Upper lobe of left lung (tissue), 6 donors: ENCODE measurements at places on chromosomes 12 and 14. TPM values are rescaled to one million over a fixed set of nuclear protein-coding genes. Genes with fewer than 3 reads are reported as not detected.

The ADCK1 gene
- 10.8 TPM for total RNA-seq

The ART4 gene
- 5.3 TPM for total RNA-seq

The NGB gene
- 0.30 TPM for total RNA-seq

The BTG1 gene
- 49.7 TPM for total RNA-seq

The TROAP gene
- not detected for total RNA-seq

The AMN gene
- 14.9 TPM for total RNA-seq

The GPR132 gene
- total RNA-seq, result 7.3 TPM

GRCh38 chr14:54200726-54201125, 196.1 kb upstream of the CDKN3 start:
- no peak for DNase-seq

DNA sequence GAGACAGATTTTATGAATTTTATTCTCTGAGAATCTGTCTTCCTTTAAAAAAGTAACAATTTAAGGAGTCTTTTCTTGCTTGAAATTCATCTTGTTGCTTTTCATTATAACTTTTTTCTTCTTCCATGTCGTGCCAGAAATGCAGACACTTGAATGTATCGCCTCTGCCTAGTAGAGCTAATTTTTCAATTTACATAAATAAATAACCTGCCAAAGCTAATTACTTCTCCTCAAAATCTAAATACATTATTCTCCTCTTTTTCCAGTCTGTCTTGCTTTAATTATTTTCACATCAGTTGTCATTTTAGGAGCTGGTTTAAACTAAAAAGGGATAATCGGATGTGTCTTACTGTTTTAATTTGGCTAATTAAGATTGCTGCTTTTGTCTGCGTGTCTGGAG, 711.1 kb upstream of the SEL1L start:
- no peak for DNase-seq

DNA sequence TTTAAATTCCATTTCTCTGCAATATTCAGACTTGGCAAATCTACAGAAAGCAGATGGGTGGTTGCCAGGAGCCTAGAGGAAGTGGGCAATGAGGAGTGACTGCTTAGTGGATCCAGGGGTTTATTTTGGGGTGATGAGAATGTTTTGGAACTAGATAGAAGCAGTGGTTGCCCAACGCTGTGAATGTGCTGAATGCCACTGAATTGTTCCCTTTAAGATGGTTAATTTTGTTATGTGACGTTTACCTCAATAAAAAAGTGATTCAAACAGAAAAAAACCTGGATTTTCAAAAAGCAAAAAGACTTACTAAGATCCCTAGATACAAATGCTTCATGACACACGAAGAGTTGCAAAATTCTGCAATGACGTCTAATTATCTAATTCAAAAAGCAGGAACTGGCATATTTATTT, 34.2 kb downstream of the DAO start:
- DNase-seq, result no peak

- no peak for DNase-seq
Observed at GRCh38 chr14:50599700-50600444, 39.9 kb downstream of the ATL1 start.

DNA sequence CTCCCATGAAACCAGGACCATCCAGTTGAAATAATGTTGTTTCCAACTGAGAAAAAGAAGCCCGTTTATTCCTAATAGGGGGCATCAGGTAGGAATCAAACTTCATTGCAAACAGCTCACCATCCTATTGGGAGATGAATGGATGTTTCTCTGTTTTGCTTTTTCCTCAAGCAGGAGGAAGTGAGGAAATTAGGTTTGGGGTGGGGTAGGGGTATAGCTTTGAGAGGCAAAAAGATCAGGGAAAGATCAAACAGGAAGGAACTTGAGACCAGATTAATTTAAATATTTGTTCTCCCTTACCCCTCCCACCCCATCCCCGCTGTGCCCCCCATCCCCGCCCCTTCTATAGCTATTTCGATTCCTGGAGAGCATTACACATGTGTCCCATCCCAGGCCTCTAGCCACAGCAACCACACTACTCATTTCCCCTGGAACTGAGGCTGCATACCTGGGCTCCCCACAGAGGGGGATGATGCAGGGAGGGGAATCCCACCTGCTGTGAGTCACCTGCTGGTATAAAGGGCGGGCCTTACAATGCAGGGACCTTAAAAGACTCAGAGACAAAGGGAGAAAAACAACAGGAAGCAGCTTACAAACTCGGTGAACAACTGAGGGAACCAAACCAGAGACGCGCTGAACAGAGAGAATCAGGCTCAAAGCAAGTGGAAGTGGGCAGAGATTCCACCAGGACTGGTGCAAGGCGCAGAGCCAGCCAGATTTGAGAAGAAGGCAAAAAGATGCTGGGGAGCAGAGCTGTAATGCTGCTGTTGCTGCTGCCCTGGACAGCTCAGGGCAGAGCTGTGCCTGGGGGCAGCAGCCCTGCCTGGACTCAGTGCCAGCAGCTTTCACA, at the start of gene IL23A:
Gene IL23A (plus strand): TSS at position 577 of the 850 bp plus-strand sequence. CDS start 161 bp downstream, at position 738.
- DNase-seq, result no peak

DNA sequence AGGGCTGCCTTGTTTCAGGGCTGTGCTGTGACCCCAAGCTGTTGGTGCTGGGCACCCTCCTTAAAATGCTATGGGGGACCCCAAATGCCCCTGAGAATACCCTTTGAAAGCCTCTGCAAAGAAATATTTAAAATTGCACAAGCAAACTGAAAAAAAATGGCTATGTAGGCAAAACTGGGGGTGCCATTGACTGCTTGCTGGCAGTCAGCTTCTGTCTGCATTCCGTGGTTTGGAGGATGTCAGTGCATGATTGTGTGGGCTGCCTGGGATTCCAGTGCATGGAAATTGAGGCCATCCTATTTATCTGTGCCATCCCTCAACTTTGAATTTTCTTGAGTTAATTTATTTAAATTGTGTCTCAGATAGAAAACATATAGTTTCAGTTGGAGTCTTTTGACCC, 113.7 kb upstream of the RTL1 start:
- peak; percentile 11 for DNase-seq

GRCh38 chr12:62468397-62468796, 1.8 kb downstream of the MON2 start:
- DNase-seq, result no peak
